Cortex of kidney (tissue), 1 donor: ENCODE measurements at places on chromosomes 5 and 9.

- no peak for DNase-seq
These were observed 192.0 kb downstream of the PIK3R1 start for GRCh38 chr5:68407311-68408239.

DNA sequence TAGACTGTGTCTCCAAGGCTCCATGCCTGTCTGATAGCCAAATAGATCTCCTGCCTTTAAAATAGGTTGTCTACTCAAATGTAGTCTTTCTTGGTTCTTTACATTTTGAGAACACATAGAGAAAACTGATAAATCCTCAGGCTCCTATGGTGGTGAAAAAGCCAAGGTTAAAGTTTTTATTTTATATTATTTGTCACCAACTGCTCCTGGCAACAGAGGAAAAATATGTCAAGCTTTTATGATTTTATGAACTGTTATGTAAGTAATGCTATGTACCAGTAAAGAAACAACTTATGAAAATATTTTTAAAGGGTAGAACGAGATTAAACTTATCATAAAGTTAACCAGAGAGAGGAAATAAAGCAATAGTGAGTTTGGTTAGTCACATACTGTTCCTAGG is 222.8 kb downstream of the NR2F1-AS1 start:
- no peak for DNase-seq

- no peak for DNase-seq
These were observed 5.5 kb upstream of the ZNF354B start for GRCh38 chr5:178854284-178854683.

DNA sequence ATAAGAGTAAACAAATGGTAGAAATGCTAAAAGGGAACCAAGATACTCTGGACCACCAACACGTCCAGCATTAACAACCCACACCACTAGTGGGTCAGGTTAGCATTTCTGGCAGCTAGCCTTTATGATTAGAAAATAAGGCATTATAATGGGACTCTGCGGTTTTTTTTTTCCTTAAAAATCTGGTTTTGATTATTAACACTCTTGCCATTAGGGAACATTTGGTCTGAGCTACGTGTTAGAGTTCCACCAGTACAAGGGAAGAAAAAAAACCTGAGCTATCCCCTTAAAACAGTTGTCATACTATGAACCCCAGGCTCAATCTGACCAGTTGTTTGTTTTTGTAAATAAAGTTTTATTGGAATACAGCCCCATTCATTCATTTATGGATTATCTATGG is 110.4 kb downstream of the NTRK2 start:
- no peak for DNase-seq

- no peak for DNase-seq
These were observed 539.2 kb downstream of the ACTL7B start for GRCh38 chr9:108316630-108317029.

- no peak for DNase-seq
These were observed 41.6 kb upstream of the TMEM215 start for GRCh38 chr9:32741706-32742105.

DNA sequence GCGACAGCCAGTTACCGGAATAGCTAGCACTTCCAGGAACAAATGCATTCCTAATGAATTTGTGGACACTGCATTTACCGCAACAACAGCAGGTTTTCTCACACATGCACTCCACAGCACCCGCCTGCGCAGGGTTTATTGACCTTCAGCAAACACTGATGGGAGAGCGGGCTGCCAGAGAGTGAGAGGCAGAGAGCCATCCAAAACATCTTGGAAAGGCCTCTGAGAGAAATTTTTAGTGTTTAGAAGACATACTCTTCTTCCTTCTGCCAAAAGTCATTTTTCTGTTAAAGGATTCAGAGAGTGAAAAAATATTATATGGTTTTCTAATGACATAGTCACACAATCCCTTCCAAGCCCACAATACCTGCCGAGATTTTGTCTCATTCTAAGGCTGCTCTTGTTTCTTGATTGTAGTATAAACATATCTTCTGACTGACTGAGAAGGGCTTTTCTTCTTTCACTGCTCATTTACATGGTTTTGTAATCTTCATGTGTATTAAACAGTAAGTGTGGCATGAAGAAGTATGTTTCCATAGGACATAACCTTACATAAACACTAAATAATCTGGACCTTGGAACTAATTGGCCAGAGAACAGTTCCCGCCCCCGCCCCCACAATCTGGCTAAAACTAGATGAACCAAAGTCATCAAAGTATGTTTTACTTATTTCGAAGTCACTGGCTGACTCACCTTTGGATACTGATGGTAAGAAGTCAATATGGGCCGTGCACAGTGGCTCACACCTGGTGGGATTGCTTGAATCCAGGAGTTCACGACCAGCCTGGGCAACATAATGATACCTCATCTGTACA is 432.5 kb upstream of the MEF2C start:
- no peak for DNase-seq

- DNase-seq, result no peak
These were observed 88.9 kb upstream of the PRR16 start for GRCh38 chr5:120375248-120375647.

DNA sequence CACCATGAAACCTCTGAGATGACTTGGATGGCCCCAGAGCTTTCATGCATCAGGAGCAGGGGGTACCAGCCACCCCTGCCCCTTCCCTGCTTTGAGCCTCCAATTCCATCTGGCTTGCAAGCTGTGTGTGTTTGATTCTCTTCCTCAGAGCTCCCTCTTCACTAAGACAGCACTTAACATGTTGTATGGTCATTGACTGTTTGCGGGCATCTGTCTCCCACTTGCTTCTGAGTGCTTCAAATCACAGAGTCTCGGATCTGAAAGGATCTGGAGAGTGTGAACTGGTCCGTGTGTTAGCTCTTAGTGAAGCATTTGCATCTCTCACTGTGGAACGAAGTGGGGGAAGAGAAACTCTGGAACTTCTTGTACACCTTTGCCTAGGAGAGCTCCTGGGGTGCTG is 7.1 kb upstream of the CPLX2 start:
- no peak for DNase-seq

DNA sequence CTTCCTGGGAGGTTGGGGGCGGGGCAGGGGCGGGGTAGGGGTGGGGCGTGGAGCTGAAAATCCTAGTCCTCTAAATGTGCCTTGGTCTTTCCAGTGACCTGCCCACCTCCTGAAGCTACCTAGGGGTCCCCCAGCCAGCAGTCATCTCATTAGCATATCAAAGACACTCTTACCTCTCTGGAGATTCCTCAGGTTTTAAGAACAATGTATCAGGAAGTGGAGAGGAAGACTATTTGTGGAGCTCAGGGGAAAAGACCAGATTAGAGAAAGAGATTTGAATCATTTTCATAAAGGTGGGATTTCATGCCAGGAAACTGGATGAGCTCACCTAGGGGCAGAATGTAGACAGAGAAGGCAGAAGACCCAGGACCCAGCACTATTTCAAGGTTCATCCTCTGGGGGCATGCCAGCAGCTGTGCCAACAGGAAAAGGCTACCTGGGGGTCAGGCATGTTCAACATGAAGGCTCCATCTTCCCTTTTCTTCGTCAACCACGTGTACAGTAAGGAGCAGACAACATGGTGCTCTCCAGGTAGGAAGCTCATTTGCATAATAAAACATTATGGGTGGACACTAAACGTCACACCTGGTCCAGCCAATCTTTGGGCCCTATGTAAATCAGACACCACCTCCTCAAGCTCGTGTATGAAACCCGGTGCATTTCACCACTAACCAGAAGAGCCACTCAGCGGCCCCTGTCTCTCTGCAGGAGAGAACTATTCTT is 6.9 kb downstream of the GMCL2 start:
- no peak for DNase-seq

DNA sequence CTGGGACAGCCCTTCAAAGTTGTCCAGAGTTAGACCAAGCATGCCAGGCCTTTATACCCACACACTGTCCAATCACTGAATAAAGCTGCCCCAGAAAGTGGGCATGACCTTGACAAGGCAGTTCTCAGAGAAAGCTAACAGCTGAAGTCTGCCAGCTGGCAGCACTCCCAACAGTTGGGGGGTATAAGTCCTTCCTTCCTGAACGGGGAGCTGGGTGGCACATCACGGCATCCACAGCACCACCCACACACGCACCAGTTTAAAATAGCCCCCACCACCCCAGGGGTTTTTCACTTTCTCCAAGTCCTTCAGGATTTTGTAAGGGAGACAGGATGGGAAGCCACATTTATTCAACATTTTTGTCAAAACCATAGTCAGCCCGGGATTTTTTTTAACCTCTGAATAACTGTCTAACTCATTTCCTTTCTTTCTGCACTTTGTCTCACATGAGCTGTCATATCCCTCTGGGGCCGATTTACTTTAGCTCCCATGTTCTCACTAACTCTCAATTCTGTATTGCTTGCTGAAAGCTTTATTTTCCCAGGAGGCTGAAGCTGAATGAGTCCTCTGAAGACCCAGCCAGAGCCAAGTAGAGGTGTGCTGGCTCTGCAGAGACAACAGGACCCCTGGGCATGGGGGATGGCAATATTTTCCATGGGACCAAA is 15.4 kb downstream of the FAM81B start:
- no peak for DNase-seq

DNA sequence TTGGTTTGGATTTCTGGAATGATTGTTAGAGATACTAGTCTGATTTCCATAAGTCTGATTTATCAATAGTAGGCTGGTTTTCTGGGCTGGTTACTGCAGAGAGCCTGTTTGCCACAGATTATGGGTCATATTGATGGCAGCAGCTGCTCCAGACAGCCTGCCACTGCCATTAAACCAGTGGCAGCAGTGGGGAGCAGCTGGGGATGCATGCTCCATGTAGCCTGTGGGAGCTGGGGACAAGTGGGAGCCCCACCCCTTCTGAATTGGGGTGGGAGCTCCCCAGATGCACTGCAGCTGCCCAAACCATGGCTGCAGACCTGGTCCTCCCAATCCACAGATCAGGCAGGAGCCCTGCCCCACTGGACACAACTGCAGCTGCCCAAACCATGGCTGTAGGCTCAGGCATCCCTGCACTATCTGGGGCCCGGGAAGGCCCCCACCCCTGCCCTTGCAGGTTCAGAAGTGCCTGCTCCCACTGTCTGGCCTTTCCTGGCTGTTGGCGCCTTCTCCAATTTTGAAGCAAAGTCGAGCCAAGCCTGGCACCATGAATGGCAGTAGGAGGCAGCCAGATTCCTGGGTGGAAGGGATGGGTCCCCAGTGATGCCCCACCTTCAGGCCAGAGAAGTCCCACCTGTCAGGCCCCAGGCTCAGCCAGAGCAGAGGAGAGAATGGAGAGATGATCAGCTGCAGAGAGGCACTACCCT is 402.9 kb upstream of the TYRP1 start:
- no peak for DNase-seq

DNA sequence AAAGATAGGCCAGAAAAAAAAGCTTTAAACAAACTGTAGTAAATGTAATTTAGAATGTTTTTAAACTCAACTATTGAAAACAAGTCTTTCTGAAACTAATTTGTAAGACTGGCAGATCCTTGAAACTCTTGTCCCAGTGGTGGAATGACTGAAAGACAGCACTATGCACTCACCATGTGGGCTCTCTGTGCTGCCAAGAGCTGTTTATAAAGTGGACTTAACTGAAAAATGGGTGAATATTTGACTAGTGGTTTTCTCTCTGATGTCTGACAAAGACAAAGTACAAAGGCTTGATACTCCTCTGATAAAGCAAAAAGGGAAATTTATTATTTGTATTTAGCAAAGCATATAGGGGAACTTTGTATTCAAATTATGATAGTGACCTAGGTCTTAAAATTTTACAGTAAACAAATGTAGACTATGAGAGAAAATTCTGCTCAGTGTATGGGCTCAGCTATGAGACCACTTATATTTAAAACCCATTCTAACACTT is 635.4 kb downstream of the NR2F1-AS1 start:
- no peak for DNase-seq

GRCh38 chr5:54909911-54910870 is 75.2 kb downstream of the ESM1 start:
- DNase-seq, result no peak

DNA sequence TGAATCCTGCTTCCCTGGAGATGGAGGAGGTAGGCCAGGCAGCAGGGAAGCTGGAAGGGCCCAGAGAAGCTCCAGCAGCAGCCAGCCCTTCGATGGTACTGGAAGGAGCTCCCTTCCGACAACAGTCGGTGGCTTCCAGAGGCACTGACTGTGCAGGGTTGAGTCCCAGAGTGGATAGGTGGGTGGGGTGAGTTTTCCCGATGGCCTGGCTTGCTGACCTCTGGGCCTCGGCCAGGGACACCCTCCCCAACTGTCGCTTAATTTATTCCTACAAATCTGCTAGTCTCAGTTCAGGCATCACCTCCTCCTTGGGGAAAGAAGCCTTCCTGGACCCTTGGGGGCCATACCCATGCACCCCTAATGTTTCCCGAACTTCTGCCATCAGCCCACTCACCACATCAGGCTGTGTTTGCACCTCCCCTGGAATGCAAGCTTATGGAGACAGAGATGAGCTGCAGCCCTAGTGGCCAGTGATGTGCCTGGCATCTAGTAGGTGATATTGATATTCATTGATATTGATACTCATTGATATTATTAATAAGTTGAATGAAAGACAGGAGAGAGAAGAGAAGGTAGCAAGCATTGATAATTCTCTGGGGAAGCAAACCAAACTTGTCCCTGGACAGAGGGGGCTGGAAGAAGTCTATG is 104.6 kb upstream of the BOD1 start:
- no peak for DNase-seq

DNA sequence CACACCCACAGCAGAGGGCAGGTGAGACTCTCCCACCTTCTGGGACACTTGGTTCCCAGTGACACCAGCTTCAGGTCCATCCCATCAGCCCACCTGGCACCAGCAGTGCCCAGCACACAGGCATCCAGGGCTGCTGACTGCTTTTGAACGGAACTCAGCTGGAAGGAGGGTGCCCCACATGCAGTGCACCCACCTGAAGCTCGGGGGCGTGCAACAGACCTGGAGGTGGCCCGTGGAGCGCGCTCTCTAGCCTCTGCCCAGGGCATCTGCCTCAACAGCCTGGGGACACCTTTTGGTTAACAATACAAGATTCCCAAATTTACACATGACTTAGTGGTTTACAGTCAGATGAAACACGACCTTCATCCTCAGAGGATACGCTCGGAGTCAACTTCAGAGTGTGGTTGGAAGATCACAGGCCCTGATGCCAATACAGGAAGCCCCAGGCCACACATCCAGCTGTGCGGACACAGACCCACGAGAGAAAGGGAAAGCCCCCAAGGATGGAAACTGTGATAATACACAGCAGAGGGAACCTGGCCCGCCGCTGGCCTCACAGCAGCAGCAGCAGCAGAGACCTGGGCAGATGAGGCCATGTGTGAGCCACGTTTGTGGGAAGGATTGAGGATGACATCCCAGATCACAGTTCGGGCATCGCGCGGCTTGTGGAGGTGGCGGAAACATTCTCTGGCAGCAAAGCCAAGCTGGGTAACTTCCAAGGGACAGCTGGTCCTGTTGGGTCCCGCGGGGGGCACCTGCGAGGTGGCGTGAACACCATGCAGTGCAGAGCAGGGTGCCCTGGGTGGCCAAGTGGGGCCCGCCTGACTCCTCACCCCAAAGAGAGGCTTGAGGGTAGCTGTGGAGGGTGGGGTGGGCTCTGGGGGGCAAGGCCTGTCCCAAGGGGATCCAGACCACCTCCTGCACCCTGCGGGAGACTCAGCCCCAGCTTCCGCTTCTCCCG is 64.0 kb downstream of the SECISBP2 start:
- DNase-seq, result no peak

- no peak for DNase-seq
These were observed at the start of gene CARD6 for GRCh38 chr5:40841068-40841805. Gene CARD6, plus strand, starts transcription at chr5:40841367. Its CDS starts 16 bp downstream, at chr5:40841383.

GRCh38 chr5:168015506-168015905 is 275.9 kb upstream of the WWC1 start:
- no peak for DNase-seq
